ENCODE measurements at places on chromosomes 5 and 9.

GRCh38 chr9:84955971-84956370 lies 286.4 kb downstream of the NTRK2 start:
- DNase-seq = no peak

- DNase-seq = no peak
These were observed 33.2 kb upstream of the SLC6A3 start for GRCh38 chr5:1478271-1479035.

DNA sequence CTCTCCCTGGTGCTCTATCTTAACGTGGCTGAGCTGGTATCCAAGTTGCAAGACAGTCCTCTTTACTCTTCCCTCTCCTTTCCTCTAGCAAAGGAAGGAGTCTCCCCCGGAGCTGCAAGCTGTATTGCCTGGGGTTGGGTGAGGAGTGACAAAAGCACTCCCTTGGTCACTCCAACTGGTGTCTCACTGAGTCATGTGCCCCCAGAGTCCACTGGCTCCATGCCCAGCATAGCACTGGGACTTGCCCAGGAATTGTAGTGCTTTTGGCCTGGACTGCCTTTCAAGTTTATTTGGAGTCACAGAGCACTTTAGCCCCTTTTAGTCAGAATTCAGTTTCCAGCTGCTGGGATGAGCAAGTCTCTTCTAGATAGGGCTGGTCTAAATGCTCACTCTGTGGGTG lies 82.6 kb upstream of the FST start:
- no peak for DNase-seq

DNA sequence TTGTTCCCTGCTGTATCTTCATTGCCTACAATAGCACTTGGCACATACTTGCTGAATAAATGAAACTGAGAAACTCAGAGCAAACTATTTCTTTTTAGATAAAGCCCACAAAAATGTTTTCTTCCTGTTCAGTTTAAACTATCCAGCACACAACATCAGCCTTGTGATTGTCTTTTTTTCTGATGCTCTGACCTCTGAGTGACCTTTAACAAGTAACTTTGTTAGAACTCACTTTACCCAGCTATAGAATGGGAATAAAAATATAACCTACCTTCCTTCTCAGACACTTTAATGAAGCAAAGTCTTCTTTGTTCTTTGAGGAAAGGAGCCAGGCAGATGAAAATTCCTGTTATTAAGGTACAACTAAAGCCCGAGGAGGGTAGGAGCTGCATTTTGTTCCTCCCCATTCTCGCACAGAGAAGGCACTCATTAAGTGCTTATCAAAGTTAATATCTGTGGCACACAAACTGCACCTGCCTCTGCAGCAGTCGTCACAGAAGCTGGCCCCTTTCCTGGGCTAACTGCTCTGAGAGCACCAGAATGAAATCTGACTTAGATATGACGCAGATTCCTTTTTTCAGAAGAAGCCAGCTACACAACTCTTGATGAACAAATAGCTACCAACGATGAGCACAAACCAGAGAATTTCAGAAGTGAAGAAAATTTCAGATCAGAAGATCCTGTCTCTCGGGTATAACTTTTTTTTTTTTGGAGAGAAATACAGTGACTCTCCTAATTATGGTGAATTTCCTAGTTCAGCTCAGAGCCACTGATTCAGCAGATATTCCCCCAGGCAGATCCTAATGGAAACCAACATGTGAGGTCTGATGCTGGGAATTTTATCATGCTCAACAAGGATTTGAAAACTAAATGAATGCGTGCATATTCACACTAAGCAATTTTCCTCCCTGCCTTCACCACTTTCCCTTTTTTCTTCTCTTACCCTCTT lies 31.0 kb upstream of the NR3C1 start:
- DNase-seq = no peak

DNA sequence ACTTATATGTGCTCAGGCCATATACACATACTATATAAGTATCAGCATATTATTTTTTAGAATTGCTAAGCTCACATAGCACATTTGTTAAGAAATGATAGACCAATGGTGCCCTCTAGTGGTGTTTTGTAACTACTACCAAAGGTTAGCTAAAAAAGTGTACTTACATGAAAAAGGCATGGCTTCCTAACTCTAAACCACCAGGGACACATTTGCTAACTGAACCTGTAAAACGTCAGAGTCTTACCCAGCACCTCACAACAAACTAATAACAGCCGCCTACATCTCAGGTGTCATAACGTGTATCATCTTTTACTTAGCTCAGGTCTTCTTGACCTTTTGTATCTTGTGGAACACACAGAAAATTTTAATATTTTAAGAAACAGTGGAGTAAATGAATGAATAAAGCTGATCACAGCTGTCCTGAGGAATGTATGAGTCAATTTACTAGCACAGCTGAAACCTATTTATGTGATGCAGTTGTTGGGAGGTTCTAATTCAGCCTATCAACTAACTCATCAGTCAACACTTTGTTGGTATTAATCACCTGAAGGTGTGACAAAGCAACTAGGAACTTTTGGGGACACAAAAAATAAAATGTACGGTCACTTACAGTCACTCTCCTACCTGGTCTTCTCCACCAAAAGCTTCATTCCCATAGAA lies 72.9 kb downstream of the BAAT start:
- peak; percentile 68 for DNase-seq

GRCh38 chr5:15320871-15321270 lies 179.1 kb upstream of the FBXL7 start:
- no peak for DNase-seq

DNA sequence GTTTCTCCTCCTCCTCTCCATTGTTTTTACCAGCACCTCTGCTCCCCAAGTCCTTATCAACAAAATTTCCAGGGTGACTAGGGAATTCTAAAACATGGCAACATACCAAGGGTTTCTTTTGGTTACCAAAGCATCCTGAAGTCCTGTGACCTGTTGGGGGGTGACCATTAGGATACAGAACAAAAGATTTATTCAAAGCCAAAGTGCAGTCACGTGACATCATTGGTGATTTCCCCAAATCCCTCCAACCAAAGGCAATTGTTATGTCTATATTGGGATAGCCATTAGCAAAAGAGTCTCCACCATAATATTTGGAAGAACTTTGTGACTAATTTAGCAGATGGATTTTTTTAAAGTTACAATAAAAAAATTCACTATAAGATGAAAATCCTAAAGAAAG lies 168.4 kb downstream of the TRPM6 start:
- DNase-seq = no peak

- DNase-seq = no peak
These were observed 48.6 kb upstream of the GDNF start for GRCh38 chr5:37888476-37888875.
